ENCODE measurements at places on chromosomes 2 and 18. TPM values are rescaled to one million over a fixed set of nuclear protein-coding genes. Genes with fewer than 3 reads are reported as not detected.

DNA sequence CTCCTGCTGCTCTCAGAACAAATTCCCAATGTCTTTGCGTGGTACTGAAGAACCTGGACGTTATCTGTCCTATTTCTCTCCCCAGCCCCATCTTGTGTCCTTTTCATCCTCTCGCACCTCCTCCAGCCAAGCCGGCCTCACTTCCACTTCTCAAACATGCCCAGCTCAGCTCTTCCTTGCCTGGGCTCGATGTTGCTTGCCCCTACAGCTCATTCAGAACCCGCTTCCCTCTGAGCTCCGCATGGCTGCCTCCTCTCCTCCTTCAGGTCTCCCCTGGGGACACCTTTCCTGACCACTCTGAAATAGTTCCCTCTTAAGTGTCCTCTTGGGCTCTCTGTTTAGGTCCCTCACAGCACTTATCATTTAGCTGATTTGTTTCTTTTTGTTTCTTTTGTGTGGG is 6.7 kb upstream of the SMARCAL1 start:
- no peak for DNase-seq

Gene SLC11A1
- 0.11 TPM for total RNA-seq

Gene MSH6
- total RNA-seq: 87.7 TPM

Gene ST6GAL2
- not detected for total RNA-seq

DNA sequence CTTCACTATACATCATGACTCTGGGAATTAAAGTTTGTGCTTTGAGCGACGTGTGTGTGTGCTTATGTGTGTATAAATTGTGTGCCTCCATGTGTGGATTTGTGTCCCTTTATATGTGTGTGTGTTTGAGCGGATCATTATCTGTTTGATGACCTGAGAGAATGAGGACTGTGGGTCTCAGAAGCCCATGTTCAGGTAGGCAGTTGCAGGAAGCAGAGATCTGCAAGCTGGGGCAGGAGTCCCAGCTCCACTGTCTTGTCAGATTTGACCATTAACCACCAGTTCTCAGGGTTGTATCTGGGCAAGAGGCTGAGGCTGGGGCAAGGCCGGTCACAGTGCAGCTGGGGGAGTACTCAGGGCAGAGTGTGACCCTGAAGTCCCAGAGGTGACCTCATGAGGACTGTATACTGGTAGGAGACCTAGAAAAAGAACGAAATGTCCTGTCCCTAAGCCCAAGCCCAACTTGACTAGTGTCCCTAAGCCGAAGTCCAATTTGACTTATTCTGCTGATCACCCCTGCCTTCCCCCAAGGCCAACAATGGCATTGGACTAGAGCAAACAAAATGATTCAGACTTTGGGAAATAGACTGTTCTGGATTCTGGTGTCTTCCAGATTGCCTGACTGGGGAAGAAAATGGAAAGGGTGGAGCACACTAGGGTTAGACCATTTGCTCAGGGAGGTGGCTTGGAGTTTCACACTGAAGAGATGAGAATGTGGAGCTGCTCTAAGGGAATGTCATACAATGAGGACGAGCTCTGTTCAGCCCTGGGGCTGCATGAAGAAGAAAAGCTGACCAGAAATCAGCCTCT is 28.1 kb downstream of the RHOB start:
- no peak for DNase-seq

DNA sequence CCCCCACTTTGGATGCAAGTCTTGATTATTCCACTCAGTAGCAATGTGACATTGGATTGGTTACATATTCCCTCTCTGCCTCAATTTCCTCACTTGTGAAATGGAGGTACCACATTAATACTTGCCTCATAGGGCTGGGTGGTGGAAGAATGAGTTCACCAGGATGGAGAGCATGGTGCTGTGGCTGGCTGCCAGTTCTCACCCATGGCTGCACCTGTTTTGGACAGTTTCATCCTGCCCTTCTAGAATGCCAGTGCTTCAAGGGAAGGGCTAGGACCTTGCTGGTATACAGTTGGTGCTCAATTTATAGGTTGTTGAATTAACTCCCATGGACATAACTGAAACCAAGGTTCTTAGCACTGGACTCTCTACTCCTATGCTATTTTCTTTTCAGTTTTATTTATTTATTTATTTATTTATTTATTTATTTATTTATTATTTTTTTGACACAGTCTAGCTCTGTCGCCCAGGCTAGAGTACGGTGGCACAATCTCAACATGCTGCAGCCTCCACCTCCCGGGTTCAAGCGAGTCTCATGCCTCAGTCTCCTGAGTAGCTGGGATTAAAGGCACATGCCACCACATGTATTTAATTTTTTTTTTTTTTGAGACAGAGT is 5.3 kb upstream of the SH3RF3 start:
- no peak for DNase-seq

GRCh38 chr18:66646609-66647008 is 42.7 kb upstream of the CDH19 start:
- DNase-seq: no peak

DNA sequence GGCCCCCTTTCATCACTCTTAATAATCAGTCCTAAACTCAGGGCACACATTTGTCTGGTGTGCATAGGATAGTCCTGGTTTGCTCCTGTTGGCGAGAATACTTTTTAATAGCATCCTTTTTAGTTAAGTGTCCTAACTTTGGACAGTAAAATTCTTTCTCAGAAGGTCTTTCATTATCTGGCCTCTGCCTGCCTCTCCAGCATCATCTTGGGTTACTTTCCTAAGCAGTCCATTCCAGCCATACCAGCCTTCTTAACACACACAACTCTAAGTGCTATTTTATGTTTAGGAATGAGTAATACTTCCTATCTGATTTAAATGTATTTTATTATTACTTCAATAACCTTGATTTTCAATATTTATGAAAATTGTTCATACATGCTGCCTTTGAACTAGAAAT is 151.0 kb downstream of the ACOXL start:
- no peak for DNase-seq

DNA sequence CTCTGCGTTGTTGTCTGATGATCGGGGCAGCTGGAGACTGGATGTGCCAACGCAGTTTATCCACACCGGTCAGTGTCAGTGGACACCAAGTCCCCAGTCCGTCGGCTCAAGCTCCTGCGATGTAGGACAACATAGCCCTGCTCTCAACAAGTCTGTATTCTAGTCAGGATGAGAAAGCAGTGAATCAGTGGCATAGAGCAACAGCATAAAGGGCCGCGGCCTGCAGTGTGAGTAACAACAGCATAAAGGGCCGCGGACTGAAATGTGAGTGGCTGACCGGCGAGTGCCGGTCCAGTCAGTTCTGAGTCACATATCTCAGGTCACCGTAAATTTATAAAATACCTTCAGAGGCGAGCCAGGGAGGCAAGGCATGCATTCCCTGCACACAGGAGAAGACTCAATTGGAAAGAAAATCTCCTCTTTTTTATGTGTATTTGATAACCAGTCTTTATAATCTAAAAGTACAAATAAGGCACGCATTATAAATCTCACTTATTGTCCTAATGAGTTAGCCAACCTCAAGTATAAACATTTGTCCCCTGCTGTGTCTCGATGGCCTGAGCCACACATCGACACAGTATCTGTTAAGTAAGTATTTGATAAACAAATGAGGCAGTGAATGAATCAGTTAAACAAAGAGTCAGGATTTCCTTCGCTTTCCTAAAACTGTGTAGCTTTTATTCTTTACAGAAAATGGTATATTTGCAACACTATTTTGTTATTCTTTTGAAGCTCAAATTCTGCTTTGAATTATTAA is 33.8 kb upstream of the NFATC1 start:
- DNase-seq: peak; percentile 62

Gene LYG1
- total RNA-seq: 0.86 TPM

- DNase-seq: peak; percentile 68
These were observed 34.5 kb upstream of the SIX3 start for GRCh38 chr2:44906972-44907371.

DNA sequence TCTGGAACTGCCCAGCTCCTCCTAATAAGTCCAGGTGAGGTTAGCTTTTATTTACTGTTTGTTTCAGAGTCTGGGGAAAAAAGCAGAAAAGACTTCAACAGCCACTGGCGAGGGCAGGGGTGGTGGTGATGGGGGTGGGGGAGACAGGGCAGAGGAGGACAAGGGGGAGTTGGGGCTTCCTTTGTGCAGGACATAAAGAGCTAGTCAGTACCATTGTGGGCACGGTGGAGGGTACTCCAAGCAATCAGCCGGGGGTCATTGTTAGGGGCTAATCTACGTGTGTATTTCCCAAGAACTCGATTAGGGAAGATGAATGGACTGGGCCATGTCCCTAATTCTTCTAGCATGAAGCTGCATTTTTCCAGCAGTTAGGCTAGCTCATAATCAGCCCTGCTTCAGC is 2.8 kb upstream of the RAX start:
- no peak for DNase-seq

GRCh38 chr18:10124967-10125366 is 211.2 kb downstream of the VAPA start:
- no peak for DNase-seq

DNA sequence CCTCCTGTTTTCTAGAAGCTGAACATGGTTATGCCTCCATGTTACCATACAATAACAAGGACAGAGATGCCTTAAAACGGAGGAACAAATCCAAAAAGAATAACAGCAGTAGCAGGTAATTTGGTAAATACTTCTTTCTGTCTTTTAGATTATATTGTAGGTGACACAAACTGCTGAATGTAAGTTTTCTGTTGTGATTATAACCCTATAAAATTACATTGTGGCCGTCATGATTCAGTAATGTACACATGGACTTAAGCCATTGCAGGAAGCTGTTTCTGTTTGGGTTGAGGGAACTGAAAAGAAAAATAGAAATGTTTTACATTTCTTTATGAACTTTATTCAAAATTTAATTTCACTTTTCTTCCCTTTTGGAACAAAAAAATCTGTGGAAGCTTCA is 1.2 kb downstream of the MXD1 start:
- no peak for DNase-seq

Gene TRAK2
- total RNA-seq: 47.8 TPM

DNA sequence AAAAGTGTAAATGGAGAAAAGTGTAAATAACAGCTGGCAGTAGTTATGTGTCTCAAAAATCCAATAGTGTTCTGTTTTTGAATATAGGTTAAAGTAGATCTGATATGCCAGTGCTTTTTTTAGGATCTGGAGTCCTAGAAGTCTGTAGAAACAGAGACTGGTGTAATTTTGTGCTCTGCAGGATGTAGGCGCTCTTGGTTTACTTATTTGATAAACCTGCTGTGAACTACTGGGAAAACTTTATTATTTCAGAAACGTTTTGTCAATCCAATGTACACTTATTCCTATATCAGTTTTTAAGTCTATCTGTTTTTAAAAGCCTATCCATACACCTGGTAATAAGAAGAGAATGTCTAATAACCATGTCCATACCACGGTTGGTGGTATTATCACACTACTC is 530.8 kb upstream of the ZNF804A start:
- DNase-seq: no peak

- DNase-seq: peak; percentile 89
These were observed 9.5 kb downstream of the COPS7B start for GRCh38 chr2:231795525-231796327.

DNA sequence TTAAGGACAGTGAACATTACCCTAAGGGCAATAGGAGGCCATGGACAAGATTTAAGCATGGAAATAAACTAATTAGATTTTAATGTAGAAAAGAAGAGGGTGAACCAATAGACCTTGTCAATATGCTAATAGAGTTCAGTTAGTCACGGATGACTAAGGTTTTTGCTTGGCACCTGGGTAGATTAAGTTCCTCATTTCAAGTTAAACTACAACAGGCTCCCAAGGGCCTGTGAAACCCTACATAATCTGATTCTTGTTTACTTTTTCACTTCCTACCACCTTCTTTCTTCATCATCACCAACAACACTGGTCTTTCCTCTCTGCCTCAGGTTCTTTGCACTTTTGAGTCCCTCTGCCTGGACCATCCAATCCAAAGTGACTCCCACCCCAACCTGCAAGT is 14.8 kb downstream of the SP110 start:
- no peak for DNase-seq

- DNase-seq: no peak
These were observed 13.3 kb upstream of the DUSP2 start for GRCh38 chr2:96158554-96158940.

Gene ERBB4
- total RNA-seq: not detected

DNA sequence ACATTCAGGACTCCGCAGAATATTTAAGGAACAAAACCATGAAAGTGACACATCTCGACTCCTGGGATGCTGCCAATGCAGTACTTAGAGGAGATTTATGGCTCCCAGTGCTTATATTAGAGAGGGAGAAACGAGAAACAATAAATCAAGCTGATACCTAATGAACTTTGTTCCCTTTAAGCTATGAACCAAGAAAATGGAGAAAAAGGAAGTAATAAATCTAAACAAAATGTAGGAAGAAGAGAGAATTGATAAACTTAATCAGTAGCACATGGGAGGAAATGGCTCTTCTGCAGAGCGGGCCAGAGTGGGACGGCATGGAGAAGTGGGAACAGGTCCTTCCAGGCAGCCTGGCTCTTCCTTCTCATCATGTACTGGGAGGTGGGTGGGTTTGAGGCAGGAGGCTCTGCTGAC is 42.7 kb downstream of the NPPC start:
- DNase-seq: no peak

DNA sequence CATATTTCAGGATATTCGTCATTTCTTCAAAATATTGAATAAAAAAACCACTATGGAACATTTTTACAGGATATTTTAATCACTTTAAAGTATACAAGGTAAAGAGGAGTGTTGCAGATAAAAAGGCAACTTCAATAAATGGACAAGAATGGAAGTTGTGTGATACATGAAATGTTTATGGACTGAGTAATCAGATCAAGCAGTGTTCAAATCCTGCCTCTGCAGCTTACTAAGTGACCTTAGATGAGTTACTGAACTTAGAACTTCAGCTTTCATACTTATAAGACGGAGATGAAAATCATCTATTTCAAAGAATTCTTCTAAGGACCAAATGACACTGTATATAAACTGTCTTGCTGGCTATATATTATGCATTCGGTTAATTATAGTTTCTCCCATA is 87.2 kb downstream of the LNPK start:
- no peak for DNase-seq

Gene ADCY3
- 24.7 TPM for total RNA-seq

- no peak for DNase-seq
These were observed 51.3 kb downstream of the C2orf76 start for GRCh38 chr2:119315241-119315925.

DNA sequence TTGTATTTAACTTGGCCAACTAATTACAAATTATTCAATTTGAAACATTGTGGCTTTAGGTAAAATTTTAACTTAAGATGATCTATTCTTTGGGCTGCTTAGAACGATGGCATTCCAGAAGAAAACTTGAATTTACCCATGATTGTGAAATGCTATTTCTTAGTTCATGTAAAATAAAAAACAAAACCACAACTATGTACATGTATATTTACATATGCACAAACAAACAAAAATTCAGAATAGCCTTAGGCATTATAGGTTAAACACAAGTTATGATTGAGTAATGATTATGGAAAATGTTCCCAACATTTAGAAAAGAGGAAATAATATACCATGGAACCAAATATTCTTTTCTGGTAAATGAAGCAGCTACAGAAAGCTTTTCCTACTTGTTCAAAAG is 3.5 kb upstream of the SMCHD1 start:
- no peak for DNase-seq
